ENCODE measurements at places on chromosomes 3 and 15.

DNA sequence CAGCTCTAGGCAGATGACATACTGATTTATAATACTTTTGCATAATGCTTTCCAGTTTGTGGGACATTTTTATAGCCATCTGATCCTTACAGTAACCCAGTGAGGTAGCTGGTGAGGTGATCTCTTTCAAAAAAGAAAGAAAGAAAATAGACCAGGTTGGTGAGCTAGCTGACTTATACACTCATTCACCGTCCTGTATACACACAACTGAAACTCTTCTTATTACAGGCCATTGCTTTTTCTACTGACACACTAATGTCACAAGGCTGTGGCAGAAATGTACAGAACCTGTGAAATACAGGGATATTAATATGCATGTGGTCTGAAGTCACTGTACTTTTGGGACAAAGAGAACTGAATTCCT lies 150.2 kb upstream of the BHLHE40 start:
- DNase-seq = no peak

DNA sequence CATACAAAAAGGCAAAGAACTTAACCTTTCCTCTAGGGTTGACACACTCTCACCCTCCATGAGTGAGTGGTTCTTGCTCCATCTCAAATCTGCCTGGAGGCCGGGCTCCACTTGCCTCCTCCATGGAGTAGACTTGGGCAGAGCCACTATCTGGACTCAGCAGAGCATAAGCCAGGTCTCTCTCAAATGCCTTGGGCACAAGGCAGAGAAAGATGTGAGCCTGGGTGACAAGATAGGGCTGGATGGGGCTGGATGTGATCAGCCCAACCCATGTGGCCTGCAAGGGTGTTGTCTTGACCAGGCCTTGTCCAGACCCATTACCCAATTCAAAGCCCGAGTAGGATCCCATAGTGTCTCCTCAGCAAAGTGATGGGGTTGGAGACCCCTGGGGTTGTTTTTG lies 4.2 kb upstream of the RPL29 start:
- no peak for DNase-seq

- peak; percentile 71 for DNase-seq
Measured at GRCh38 chr3:194404365-194405140, 5.5 kb upstream of the GP5 start.

DNA sequence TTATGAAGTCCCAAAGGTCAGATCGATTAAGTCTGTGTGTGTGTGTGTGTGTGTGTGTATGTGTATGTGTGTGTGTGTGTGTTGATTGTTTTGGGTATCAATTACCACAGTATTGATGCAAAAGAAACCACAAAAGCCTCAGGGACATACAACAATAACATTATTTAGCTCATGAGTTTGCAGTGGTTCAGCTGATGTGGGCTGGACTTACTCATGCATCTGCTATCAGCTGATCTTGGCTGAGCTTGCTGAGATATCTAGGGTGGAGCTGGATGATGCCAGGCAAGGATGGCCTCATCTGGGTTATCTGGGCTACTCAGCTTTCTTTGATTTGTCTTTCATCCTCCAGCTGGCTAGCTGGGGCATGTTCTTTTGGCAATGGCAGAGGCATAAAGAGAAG lies 82.4 kb upstream of the PRR23C start:
- DNase-seq = no peak

DNA sequence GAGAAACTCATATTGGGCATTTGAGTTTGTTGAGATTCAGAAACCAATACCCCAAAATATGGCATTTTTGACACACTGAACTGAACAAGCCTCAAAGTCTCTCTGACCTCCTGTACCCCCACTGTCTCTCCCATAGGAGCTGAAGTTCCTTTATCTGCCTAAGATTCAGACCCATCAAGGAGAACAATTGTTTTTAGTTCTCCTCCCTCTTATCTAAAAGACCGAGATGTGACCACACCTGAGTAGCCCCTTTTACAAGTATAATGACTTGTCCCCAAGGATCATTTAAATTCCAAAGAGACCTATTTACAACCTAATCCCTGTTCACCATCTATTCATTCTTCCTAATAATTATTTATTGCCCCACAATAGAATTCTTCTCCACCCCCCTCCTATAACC lies 122.1 kb upstream of the PLAAT1 start:
- DNase-seq = no peak

- no peak for DNase-seq
Measured at GRCh38 chr15:57943171-57943570, 122.3 kb downstream of the ALDH1A2 start.

DNA sequence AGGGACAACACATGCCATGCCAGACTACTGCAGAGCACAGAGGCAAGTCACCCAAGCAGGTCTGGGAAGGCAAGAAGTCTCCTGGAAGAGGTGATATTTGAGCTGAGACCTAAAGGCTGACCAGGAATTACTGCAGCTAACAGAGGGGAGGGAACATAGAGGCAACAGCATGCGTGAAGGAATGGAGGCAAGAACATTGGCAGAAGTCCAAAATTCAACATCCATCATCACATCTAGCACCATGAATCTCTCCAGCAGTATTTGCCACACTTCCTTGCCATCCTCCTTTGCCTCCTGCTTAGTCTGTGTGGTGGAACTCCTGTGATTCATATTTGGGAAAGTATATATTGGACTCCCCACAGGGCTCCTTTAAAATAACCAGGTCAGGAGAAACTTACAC lies 870 bp upstream of the TSEN2 start:
- DNase-seq = peak; percentile 6

DNA sequence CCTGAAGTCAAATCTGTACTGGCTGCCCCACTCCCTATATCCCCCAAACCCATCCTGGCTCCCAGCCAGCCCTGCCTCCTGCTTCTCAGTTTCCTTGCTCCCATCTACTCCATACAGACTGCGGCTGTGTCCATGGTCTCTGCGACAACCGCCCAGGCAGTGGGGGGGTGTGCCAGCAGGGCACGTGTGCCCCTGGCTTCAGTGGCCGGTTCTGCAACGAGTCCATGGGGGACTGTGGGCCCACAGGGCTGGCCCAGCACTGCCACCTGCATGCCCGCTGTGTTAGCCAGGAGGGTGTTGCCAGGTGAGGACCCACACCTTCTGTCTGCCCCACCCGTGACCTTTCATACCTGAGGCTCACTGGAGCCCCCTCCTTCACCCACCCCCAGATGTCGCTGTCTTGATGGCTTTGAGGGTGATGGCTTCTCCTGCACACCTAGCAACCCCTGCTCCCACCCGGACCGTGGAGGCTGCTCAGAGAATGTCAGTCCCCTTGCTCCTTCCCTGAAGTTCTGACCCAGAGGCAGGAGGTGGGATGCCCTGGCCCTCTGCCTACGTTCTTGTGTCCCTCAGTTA lies 14.7 kb downstream of the STAB1 start:
- DNase-seq = no peak

DNA sequence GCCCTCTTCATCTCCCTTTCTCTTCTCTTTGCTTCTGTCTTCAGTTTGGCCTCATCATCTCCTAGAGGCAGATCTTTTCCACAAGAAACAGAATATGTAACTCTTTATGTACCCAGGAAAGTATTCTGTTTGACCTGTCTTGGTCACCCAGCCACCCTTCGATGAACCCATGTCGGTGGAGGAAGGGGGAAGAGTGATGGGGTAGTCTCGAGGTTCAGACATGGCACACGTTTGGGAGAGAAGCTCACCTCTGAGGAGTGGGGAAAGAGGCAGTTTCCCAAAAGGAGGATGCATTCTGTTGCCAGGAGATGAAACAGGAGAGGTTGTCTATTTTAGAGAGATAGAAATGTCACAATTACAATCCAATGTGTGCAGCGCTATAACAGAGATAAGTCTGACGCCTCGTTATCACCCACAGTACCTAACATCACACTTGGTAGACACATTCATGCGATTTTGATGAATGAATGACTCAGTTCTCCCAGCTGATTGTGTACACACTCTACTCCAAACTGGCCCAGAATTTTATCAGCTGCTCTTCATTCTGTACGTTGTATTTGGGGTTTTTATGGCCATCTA lies 722 bp upstream of the CCDC50 start:
- peak; percentile 37 for DNase-seq

Measured in NCI-H345 (cell line).